ENCODE measurements at places on chromosomes 16 and 17. TPM values are rescaled to one million over a fixed set of nuclear protein-coding genes. Genes with fewer than 3 reads are reported as not detected.

GRCh38 chr16:65781363-65781762 is 585.1 kb upstream of the CDH5 start:
- no peak for DNase-seq
- peaks cover 16% of the 10 kb centered on the region for H3K4me1 ChIP-seq

TMEM238L gene
- not detected for total RNA-seq

GRCh38 chr16:57986196-57986595 is 14.3 kb downstream of the ZNF319 start:
- H3K4me1 ChIP-seq = peaks cover 4% of the 10 kb centered on the region
- no peaks in the 10 kb centered on the region for H3K36me3 ChIP-seq
- no peak overlapping the region for H3K4me3 ChIP-seq
- no peak for DNase-seq

VMO1 gene
- total RNA-seq = 8.3 TPM

CD300E gene
- total RNA-seq = 10.4 TPM

DNA sequence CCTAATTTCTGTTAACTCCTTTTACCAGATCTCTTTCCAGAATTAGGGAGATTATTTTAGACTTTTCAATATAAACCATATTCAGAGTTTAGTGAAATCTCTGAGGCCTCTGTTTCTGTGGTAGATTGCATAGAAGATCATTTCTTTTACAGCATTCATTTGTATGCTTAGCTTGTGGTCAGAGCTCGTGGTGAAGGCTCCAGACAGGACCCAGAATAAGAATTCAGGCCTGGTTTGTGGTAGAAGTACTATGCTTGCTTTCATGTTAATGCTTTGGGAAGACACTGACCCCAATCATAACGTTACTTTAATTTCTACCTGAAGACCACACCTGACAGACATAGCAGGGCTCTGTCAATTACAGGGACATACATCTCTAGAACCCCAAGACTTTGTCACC is 258.1 kb downstream of the FTO start:
- no peak for DNase-seq
- H3K4me1 ChIP-seq = no peaks in the 10 kb centered on the region
- H3K27me3 ChIP-seq = no peaks in the 10 kb centered on the region
- H3K27ac ChIP-seq = no peak overlapping the region

CD300H gene
- not detected for total RNA-seq
